ENCODE measurements at places on chromosomes 1 and 21. TPM values are rescaled to one million over a fixed set of nuclear protein-coding genes. Genes with fewer than 3 reads are reported as not detected.

DNA sequence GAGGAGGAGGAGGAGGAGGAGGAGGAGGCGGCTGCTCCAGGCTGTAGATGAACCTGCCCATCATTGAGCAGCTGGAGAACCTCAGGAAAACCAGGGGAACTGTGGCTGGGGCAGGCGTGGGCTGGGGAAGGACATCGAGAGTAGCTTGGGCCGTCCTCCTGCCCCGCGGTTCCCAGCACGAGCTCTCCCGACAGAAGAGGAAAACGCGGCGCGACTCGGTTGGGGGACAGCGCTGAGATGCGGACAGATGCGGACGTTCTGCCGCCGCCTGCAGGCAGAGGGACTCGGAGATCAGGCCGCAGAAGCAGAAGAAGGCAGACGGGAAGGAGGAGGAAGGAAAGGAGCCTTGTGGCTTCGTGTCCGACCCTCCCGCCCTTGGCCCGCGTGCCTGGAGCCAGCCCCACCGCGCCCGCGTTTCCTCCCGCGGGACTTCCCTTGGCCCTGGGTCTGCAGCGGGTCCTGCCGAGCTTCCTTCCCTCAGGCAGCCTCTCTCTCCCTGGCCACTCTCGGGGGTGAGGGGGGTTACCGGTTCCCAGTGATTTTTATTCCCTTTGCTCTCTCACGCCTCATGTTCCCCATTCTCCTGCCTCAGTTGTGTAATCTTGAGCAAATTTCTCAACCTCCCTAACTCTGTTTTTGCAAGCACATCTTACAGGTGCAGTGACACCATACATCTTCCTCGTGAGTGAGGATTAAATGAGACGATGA lies 1.7 kb upstream of the TNFRSF9 start:
- DNase-seq, result peak; percentile 47

The ATP6V1G3 gene
- total RNA-seq, result not detected

GRCh38 chr1:199574950-199575349 lies 452.6 kb upstream of the NR5A2 start:
- no peak for DNase-seq

The GPR37L1 gene
- 0.69 TPM for total RNA-seq

- DNase-seq, result no peak
Observed at GRCh38 chr1:76219366-76219818, 144.8 kb downstream of the ST6GALNAC3 start.

DNA sequence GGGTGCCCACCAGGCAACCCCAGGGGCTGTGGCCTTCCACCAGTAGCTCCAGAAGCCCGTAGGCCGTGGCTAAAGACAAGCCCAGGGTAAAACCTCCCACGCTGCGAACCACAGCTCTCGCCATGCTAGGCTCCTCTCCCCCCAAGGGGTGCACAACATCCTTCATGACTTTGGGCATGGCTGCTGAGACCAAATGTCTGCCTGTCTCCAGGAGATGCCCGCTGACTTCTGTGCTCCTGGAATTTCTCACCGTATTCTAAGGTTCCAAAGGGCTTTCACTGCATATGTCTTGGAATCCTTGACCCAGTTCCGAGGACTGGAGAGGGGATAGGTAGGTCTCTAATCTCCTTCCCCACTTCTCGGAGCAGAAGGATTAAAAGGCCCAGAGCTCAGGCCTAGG lies at the start of the genes DCST1 and DCST2:
TSS of gene DCST1 (plus strand) at position 301 of the 400 bp plus-strand sequence. CDS start 213 bp downstream, outside the sequence.
TSS of gene DCST2 (minus strand) at position 258 of the 400 bp plus-strand sequence. CDS start at position 178, 80 bp downstream.
- DNase-seq, result no peak

DNA sequence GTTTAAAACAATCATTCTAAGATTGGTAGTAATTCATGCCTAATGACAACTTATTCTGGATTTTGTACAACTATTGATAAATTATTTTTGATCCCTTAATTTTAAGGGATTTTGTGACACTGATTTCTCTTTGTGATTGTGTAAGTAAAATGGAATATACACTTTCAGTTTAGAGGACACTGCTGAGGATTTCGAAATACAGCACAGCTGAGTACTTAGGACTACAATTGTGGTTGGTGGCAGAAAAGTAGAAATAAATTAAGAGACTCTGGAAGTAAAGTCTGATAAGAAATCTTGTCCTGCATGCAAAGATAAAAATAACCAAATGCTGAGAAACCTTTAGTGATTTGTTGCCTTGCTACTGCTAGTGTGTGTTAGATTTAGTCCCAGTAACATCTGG lies 40.0 kb downstream of the TYW3 start:
- DNase-seq, result no peak

DNA sequence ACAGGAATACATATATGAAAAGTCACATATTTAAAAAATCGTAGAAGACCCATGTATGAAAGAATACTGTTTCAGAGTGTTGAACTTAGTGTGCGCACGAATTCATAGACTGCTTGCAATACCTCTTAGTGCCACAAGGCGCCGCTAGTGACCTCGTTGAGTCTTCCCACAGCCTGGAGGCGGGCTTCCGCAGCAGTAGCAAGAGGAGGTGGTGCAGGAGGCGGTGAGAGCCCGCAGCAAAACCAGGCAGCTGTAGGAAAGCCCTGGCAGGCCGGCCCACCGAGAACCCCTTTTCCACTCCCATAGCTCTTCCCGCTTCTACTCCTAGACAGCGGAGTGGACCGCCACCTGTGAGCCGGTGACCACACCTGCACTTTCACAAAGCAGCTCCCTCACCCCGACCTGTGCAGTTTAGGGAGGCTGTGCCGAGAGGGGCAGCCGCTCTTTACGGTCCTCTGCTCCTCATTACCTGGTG lies 23.5 kb downstream of the MTARC1 start:
- DNase-seq, result peak; percentile 76

The HSD3B2 gene
- not detected for total RNA-seq

GRCh38 chr1:25117233-25117823 lies 115.0 kb downstream of the SYF2 start:
- peak; percentile 66 for DNase-seq

DNA sequence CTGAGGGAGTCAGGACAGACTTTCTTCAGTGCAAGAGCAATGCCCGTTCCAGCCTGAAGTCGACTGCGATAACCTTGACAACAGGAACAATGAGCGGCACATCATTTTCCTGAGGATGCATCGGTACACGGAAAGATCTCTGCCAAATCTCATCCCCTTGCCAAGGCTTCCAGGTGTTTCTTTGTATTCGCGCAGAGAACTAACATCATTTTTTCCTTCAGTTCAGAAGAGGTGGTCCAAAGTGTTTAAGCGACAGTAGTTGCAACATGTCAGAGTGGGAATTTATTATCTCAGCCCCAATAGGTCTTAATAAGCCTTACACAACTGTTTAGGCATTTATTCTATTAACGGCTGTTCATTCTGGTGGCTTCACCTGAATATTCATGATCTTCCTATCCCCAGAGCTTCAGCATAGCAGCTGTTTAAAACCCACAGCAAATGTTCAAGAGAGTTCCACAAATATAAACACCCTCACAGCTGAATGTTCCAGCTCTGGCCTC lies 129.7 kb upstream of the NFIA start:
- no peak for DNase-seq
